Activated CD4-positive, alpha-beta memory T cell treated with anti-CD3 and anti-CD28 coated beads for 36 hours (primary cell): ENCODE measurements at places on chromosomes 3 and 15. TPM values are rescaled to one million over a fixed set of nuclear protein-coding genes. Genes with fewer than 3 reads are reported as not detected.

DNA sequence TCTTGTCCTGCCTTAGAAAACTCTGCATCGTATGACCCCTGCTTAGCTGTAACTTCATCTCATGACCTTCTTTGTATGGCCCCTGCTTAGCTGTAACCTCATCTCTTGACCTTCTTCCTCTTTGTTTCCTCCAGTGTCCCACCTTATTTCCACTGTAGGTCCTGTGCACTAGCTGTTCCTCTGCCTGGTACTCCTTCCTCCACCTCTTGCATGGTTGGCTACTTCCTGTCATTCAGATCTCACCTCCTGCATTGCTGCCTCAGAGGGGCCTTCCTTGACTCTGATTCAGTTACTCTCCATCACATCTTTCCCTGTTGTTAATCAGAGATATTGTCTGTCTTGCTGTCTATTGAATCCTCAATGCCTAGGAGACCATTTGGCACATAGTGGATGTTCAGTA lies 63.2 kb downstream of the PDE8A start:
- peaks cover 18% of the 10 kb centered on the region for H3K4me1 ChIP-seq
- no peaks in the 10 kb centered on the region for H3K36me3 ChIP-seq
- H3K27ac ChIP-seq = no peak overlapping the region
- no peak overlapping the region for H3K4me3 ChIP-seq
- no peak for DNase-seq

GRCh38 chr3:135149707-135150681 lies 354.9 kb downstream of the EPHB1 start:
- H3K36me3 ChIP-seq = no peaks in the 10 kb centered on the region
- no peak overlapping the region for H3K27ac ChIP-seq
- H3K27me3 ChIP-seq = no peaks in the 10 kb centered on the region
- H3K4me3 ChIP-seq = no peak overlapping the region
- no peak for DNase-seq
- no peaks in the 10 kb centered on the region for H3K4me1 ChIP-seq

GRCh38 chr3:51862886-51863285 lies 1.5 kb downstream of the IQCF2 start:
- no peaks in the 10 kb centered on the region for H3K4me1 ChIP-seq
- H3K4me3 ChIP-seq = no peak overlapping the region
- peaks cover 6% of the 10 kb centered on the region for H3K27me3 ChIP-seq
- DNase-seq = no peak
- no peak overlapping the region for H3K27ac ChIP-seq

DNA sequence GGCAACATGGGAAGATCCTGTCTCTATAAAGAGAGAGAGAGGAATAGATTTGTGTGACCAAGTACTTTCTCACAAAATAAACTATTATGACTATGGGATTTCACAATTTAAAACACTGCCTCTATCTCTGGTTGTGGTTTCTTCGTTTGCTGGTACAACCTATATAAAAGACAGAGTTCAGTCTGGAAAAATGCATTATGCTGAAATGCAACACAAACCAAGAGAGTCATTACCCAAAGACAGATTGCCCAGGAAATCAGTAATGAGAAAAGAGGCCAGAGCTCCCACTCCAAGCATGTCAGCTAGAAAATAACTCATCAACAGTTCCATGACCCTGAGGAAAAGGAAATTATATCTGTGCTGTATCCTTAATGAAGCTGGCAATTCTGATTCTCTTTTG lies 23.2 kb downstream of the GPR176 start:
- no peak for DNase-seq
- H3K36me3 ChIP-seq = no peaks in the 10 kb centered on the region
- H3K27me3 ChIP-seq = peaks cover 10% of the 10 kb centered on the region
- H3K27ac ChIP-seq = no peak overlapping the region
- H3K4me3 ChIP-seq = no peak overlapping the region

DNA sequence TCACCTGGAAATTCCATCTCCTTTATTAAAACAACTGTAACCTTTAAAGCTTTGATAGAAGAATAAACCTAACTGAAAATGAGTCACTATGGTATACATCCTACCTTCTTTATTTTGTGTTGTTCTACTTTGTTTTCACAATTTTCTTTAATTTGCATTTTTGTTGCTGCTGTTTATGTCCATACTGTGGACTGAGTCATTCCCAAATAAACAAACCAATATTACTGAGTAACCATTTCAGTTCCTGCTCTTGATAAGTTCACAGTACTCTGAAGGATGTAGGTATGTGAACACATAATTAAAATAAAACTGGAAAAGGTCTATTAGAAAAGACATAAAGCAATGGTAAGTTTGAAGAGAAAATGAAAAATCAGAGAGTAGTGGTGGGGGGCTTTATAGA lies 528.5 kb upstream of the GOLIM4 start:
- no peaks in the 10 kb centered on the region for H3K27me3 ChIP-seq
- H3K36me3 ChIP-seq = no peaks in the 10 kb centered on the region
- H3K4me1 ChIP-seq = no peaks in the 10 kb centered on the region
- DNase-seq = no peak

DNA sequence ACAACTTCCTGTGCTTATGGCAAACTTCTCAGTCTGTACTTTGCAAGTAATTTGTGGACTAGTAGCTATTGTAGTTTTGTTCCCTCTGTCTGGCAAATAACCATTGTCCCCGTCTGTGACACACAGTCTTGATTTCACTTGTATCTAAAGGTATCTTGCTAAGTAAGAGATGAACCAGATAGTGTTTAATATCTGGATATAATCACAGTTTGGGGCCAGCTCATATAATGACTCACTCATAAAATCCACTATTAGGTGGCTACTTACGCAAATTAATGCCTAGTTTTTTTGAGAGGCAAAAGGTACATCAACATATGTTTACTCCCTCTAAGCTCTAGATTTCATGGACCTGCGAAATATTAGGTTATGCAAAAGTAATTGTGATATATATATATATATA lies 30.4 kb downstream of the VGLL3 start:
- DNase-seq = no peak
- H3K36me3 ChIP-seq = no peaks in the 10 kb centered on the region
- H3K27ac ChIP-seq = no peak overlapping the region
- no peaks in the 10 kb centered on the region for H3K4me1 ChIP-seq
- H3K4me3 ChIP-seq = no peak overlapping the region
- no peaks in the 10 kb centered on the region for H3K27me3 ChIP-seq

- no peaks in the 10 kb centered on the region for H3K36me3 ChIP-seq
- H3K4me3 ChIP-seq = no peak overlapping the region
- no peaks in the 10 kb centered on the region for H3K27me3 ChIP-seq
- H3K4me1 ChIP-seq = peaks cover 20% of the 10 kb centered on the region
- no peak for DNase-seq
- H3K27ac ChIP-seq = no peak overlapping the region
These were observed 117.5 kb downstream of the CMSS1 start for GRCh38 chr3:99934975-99935797.

DNA sequence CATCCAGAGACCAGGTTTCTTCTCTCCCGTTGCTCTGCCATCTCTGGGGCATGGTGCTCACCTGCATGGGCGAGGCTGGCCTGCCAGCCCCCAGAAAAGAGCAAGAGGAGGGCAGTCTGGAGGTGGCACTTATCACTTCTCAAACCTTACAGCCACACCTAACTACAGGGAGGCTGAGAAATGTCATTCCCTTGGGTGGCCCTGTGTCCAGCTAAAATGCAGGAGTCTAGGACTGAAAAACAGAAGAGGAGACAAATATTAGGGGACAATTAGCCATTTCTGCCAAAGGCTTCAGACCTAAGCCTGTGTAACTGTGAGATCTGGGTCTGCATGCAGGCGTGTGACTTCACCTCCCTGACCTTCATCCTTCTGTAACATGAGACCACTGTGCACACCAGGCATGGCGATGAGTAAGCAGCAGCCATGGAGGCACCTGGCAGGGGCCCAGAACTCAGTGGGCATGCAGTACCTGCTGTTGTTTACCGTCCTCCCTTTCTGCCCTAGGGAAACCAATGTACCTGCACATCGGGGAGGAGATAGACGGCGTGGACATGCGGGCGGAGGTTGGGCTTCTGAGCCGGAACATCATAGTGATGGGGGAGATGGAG lies 83.4 kb downstream of the MESD start:
- H3K27me3 ChIP-seq = no peaks in the 10 kb centered on the region
- H3K4me3 ChIP-seq = no peak overlapping the region
- H3K4me1 ChIP-seq = no peaks in the 10 kb centered on the region
- DNase-seq = no peak
- no peak overlapping the region for H3K27ac ChIP-seq

GRCh38 chr3:14587740-14588360 lies 47.7 kb upstream of the GRIP2 start:
- DNase-seq = no peak
- no peak overlapping the region for H3K4me3 ChIP-seq
- H3K36me3 ChIP-seq = no peaks in the 10 kb centered on the region
- no peak overlapping the region for H3K27ac ChIP-seq
- peaks cover 6% of the 10 kb centered on the region for H3K27me3 ChIP-seq
- H3K4me1 ChIP-seq = no peaks in the 10 kb centered on the region

- H3K4me1 ChIP-seq = no peaks in the 10 kb centered on the region
- no peaks in the 10 kb centered on the region for H3K36me3 ChIP-seq
- H3K27ac ChIP-seq = no peak overlapping the region
- H3K4me3 ChIP-seq = no peak overlapping the region
- DNase-seq = no peak
These were observed 115.8 kb downstream of the DUT start for GRCh38 chr15:48447058-48447457.

DNA sequence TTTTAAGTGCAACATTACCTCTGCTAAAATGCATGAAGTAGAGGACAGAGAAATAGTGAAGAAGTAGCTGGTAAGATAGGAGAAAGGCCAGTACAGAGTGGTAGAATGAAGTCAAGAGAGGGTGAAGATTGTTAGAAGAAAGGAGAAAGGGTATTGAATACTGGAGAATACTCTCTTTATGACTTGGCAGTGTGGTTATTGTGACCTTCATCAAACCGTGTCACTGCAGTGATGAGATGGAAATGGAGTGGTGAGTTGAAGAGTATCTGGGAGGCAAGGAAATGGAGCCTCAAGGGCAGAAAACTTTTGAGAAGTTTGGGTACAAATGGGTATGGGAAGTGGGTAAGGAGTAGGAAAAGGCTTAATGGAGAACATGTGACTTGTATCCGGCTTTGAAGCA lies 24.7 kb downstream of the MINDY2 start:
- H3K27ac ChIP-seq = no peak overlapping the region
- H3K4me1 ChIP-seq = peaks cover 11% of the 10 kb centered on the region
- H3K4me3 ChIP-seq = no peak overlapping the region
- no peak for DNase-seq
- H3K36me3 ChIP-seq = peaks cover 12% of the 10 kb centered on the region

DNA sequence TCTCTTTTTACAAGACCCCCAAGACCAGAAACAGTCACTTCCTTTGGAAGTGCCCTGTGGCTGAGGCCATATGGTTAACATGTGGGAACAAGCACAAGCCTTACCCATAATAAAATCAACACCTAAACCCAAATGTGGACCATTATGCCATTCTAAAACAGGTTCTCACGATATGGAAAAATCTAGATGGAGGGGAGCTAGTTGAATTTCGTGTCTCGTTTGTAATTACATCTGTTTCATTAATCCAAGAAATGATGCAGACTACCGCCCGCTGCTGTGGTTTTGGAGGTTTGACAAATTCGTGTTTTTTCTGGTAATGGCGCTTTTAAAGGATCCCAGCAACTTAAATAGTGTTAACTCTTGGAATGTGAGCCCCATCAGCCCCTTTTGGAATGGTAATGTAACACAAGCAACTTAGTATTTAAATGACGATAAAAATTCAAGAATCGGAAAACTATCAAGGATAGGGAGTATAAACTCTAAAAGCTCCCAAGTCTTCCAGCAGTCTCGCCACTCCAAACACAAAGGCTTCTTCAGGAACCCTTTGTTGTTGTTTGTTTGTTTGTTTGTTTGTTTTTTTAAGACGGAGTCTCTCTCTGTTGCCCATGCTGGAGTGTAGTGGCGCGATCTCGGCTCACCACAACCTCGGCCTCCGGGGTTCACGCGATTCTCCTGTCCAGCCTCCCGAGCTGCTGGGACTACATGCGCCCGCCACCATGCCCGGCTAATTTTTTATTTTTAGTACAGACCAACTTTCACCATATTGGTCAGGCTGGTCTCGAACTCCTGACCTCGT lies 1.1 kb downstream of the CNBP start:
- H3K27me3 ChIP-seq = no peaks in the 10 kb centered on the region
- peak; percentile 45 for DNase-seq
- H3K4me1 ChIP-seq = peaks cover 35% of the 10 kb centered on the region
- peak overlapping the region; percentile 97 for H3K4me3 ChIP-seq
- peak overlapping the region; percentile 96 for H3K27ac ChIP-seq

Gene GXYLT2
- total RNA-seq = not detected

Gene PGBD4
- total RNA-seq = 2.0 TPM

Gene ACKR4
- total RNA-seq = not detected

Gene STRIT1
- not detected for total RNA-seq

Gene ZNF620
- 3.7 TPM for total RNA-seq

Gene TJP1
- total RNA-seq = not detected
